Thoracic aorta (tissue), 2 donors: ENCODE measurements at places on chromosomes 3 and 15.

DNA sequence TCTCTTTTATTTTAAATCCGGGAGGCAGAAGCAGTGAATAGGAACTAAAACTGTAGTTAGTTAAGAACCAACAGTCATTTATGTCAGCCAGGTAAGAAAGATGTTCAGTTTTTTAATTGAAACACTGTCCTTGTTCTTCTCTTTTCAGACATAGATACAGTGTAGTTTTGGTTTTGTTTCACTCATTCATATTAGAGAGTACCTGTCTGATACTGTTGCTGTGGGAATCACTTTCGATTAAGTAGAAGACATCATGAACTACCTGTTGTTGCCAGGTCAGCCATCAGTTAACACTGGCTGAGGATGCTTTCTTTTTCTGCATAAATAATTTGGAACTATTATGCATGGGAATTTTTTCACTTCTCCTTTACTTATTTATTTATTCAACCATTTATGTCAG lies 700.4 kb downstream of the OTOL1 start:
- H3K4me1 ChIP-seq = no peaks in the 10 kb centered on the region
- H3K27me3 ChIP-seq = no peaks in the 10 kb centered on the region
- H3K36me3 ChIP-seq = no peaks in the 10 kb centered on the region
- H3K27ac ChIP-seq = no peak overlapping the region
- DNase-seq = no peak

- H3K27me3 ChIP-seq = no peaks in the 10 kb centered on the region
- DNase-seq = no peak
- H3K4me1 ChIP-seq = no peaks in the 10 kb centered on the region
These were observed 95.3 kb upstream of the SLC2A2 start for GRCh38 chr3:171121801-171122200.

GRCh38 chr15:86773736-86774135 lies 694.1 kb downstream of the AGBL1 start:
- H3K4me1 ChIP-seq = no peaks in the 10 kb centered on the region
- no peaks in the 10 kb centered on the region for H3K27me3 ChIP-seq
- H3K27ac ChIP-seq = no peak overlapping the region
- no peaks in the 10 kb centered on the region for H3K36me3 ChIP-seq
- no peak overlapping the region for H3K4me3 ChIP-seq

DNA sequence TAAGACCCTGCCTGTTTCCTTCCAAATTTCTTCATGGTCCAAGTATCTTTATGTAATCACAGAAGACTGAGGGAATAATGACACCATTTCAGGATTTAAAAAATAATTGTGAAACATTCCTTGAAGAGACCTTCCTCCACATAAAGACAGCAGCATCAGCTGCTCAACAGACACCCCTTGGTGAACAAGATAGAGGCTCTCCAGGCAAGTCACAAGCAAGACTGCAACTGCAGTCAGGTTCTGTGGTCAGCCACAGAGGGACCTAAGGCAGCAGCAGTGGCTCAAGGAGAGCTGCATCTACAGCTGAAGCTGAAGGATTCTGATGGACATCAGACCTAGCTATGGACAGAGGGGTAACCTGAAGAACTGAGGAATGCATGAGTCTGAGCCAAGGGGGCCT lies 97.2 kb upstream of the C3orf80 start:
- no peaks in the 10 kb centered on the region for H3K36me3 ChIP-seq
- no peaks in the 10 kb centered on the region for H3K4me1 ChIP-seq
- no peak for DNase-seq
- no peak overlapping the region for H3K27ac ChIP-seq
- H3K27me3 ChIP-seq = no peaks in the 10 kb centered on the region

GRCh38 chr15:93105485-93105884 lies 16.5 kb upstream of the RGMA start:
- H3K4me3 ChIP-seq = no peak overlapping the region
- no peaks in the 10 kb centered on the region for H3K36me3 ChIP-seq
- no peak for DNase-seq
- H3K27ac ChIP-seq = no peak overlapping the region
- no peaks in the 10 kb centered on the region for H3K4me1 ChIP-seq
- H3K27me3 ChIP-seq = no peaks in the 10 kb centered on the region

- H3K36me3 ChIP-seq = no peaks in the 10 kb centered on the region
- H3K4me3 ChIP-seq = peak overlapping the region; percentile 50
- H3K4me1 ChIP-seq = no peaks in the 10 kb centered on the region
- H3K27ac ChIP-seq = no peak overlapping the region
These were observed 22.6 kb downstream of the ZNF80 start for GRCh38 chr3:114214542-114215341.

- no peak for DNase-seq
- H3K4me3 ChIP-seq = no peak overlapping the region
- H3K27ac ChIP-seq = no peak overlapping the region
- H3K27me3 ChIP-seq = no peaks in the 10 kb centered on the region
- no peaks in the 10 kb centered on the region for H3K4me1 ChIP-seq
- peaks cover 72% of the 10 kb centered on the region for H3K36me3 ChIP-seq
These were observed 84.2 kb downstream of the SEC22A start for GRCh38 chr3:123285931-123286307.

DNA sequence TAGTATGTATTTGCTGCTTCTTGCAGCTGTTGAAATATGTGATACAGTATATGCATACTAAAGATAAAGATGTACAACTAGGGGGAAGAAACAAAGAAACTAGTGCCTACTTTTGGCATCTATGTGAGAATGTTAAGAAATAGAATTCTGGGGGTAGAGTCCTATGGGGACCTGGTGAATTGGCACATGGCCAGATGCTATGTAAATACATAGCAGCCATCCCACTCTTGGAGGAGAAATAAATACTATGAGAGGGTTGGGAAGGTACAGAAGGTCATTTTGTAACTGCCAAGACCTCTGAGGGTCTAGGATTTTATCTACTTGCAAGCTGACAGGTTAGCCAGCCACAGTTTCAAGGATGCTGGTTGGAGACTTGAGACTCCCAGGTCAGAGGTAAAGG lies 298.3 kb upstream of the TBL1XR1 start:
- H3K27me3 ChIP-seq = no peaks in the 10 kb centered on the region
- H3K4me1 ChIP-seq = peaks cover 9% of the 10 kb centered on the region
- no peak for DNase-seq

DNA sequence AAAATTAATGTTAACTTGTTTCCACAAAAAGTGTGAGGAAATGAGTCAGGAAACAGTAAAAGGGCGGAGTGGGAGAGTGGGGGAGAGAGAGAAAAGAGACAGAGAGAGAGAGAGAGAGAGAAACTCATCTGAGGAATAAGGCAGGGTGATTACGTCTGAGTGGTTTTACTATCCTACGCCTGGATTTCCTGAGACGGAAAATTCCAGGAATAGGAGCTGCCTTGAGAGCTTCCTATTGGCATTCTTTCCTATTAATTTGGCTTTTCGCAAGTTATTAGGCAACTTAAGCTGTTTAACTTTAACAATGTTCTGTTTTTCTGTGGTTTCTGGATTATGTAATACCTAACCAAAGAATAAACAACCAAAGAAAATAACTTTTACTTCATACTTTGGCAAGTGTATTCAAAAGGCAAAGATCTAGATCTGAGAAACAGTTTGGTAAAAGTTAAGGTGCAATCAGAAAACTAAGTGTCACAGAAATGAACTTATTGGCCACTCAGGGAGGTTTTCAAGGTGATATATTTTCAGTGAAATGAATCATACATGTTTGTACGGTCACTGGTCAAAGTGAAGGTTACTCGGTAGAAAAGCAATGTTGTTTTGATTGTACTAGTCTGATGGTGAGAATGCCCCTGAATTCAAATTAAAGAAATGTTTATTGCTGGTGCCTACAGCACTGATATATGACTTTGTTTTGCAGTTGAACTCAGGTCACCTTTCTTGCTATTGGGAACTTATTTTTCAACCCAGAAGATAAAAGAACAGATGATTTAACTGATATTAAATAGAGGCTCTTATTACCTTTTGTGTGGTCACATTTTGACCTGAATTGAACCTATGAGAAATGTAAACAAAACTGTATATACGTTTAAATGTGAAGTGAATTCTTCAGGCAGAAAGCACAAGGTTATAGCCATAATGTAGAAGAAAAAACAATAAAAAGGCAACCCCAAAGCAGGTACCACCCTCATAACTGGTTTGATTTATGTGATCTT lies 39.9 kb upstream of the TNFSF10 start:
- H3K27me3 ChIP-seq = no peaks in the 10 kb centered on the region
- H3K27ac ChIP-seq = peak overlapping the region; percentile 47
- DNase-seq = no peak
- no peaks in the 10 kb centered on the region for H3K36me3 ChIP-seq

GRCh38 chr3:87082796-87083440 lies 92.0 kb upstream of the VGLL3 start:
- no peaks in the 10 kb centered on the region for H3K36me3 ChIP-seq
- DNase-seq = no peak
- H3K27ac ChIP-seq = no peak overlapping the region

- no peak overlapping the region for H3K4me3 ChIP-seq
- peaks cover 35% of the 10 kb centered on the region for H3K36me3 ChIP-seq
- no peak for DNase-seq
- H3K27me3 ChIP-seq = no peaks in the 10 kb centered on the region
These were observed 9.5 kb upstream of the LTK start for GRCh38 chr15:41523097-41523496.

DNA sequence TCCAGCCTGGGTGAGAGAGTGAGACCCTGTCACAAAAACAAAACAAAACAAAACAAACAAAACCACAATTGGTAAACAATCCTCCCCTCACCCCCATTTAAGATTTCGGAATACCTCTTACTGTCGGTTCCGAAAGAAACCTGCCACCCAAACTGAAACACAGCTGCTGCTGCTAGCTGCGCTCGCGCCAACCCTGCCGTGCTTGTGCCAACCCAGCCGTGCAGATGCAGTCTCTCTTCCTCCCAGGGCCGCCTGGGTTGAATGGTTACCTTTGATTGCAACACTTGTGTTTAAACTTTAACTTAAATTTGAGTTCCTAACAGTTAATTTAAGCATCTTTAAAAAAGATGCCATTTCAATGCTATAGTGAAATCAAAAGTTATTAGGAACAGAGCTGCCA lies 28.5 kb upstream of the SPTBN5 start:
- H3K4me3 ChIP-seq = no peak overlapping the region
- H3K27ac ChIP-seq = no peak overlapping the region
- no peak for DNase-seq
- peaks cover 7% of the 10 kb centered on the region for H3K36me3 ChIP-seq

DNA sequence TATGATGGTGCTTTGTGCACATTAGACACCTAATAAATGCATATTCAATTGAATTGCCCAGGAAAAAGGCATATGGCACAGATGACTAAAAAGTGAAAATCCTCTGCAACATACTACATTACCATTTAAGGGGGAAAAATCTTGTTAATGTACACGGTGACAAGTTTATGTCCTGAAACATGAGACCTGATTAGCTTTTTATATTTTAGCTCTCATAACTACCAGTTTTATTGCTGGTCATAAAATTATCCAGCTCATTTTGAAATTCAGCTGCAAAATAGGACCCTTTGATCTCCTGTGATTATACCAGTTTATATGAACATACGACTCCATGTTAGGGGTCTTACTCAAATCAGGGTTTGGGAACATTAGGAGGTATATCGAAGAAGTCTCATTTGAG lies 684.6 kb upstream of the CCDC54 start:
- H3K36me3 ChIP-seq = no peaks in the 10 kb centered on the region
- DNase-seq = no peak
- H3K4me3 ChIP-seq = no peak overlapping the region
- H3K4me1 ChIP-seq = no peaks in the 10 kb centered on the region
- no peak overlapping the region for H3K27ac ChIP-seq

DNA sequence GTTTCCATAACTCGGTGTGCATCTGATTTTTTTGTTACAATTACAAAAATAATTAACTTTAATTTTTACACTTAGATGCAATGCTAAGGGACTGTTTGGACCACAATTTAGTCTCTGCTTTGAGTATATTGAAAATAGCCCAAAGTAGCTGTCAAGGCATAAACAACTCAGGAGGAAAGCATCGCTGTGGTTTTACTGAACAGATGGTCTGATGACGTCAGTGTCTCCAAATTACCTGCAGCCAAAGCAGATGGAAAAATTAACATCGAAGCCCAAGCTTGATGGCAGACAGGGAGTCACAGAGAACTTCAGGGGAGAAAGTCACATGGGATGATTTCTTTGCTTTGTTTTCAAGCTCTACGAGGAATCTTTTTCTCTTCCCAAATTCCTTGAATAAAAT lies 83.1 kb upstream of the PLCL2 start:
- H3K4me3 ChIP-seq = no peak overlapping the region
- no peaks in the 10 kb centered on the region for H3K36me3 ChIP-seq
- DNase-seq = no peak
- no peak overlapping the region for H3K27ac ChIP-seq
- no peaks in the 10 kb centered on the region for H3K27me3 ChIP-seq

DNA sequence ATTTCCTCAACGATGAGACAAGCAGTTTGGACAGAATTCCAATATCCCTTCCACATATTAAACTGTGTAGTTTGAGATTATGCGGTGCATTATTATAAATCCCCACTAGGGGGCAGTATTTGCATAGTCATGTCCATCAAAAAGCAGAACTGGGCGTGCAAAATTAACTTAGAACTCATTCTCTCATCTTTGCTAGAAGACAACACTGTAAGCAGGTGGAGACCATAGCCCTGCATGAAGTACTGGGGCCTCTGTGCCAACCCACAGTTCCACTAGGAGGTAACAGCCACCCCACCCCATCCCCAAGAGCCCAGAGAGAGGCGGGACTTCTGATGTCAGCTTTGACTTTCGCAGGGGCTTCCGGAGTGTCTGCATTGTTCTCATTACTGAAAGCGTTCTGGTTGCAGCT lies 106.6 kb upstream of the TMC3 start:
- H3K36me3 ChIP-seq = no peaks in the 10 kb centered on the region
- no peak overlapping the region for H3K27ac ChIP-seq
- no peaks in the 10 kb centered on the region for H3K27me3 ChIP-seq
- no peak overlapping the region for H3K4me3 ChIP-seq

GRCh38 chr3:65950340-65951326 lies 88.1 kb downstream of the MAGI1 start:
- no peaks in the 10 kb centered on the region for H3K27me3 ChIP-seq
- H3K4me3 ChIP-seq = no peak overlapping the region
- no peak for DNase-seq

DNA sequence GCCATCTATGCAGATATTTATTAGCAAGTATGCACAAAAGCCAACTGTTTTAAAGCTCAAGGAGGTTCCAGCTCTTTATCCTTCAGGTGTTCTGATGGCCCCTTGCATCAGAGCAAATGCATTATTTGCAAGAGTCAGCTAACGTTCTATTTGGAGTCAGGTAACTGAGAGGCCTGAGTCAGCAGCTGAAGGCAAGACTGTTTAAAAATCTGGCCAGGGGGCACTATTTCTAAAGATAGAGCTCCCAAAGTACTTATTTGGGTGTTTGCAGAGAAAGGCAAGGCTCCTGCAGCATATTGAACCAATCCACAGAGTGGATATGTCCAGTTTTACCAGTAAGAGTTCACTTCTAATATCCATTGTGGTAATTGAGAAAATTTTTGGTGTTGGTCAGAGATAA lies 146.1 kb downstream of the LRTM1 start:
- no peaks in the 10 kb centered on the region for H3K36me3 ChIP-seq
- no peaks in the 10 kb centered on the region for H3K4me1 ChIP-seq
- H3K4me3 ChIP-seq = no peak overlapping the region
- no peaks in the 10 kb centered on the region for H3K27me3 ChIP-seq

DNA sequence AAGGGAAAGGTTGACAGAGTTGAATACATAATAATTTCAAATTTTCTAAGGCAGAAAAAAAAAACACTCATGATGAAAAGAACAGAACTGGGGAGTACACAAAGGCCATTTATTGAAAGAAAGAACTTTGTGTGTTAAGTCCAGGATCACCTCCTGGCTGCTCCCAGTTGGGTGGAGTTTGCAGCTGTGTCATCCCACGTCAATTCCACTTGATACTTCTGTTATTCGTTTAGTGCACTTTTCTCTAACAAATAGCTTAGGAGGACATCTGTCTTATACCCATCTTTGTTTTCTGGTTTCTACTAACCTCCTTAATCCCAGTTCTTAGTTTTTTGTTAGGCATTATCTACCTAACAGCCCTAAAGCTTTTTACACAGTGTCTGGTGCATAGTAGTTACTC lies 44.7 kb downstream of the SGO1 start:
- H3K4me3 ChIP-seq = no peak overlapping the region
- H3K4me1 ChIP-seq = peaks cover 8% of the 10 kb centered on the region
- H3K36me3 ChIP-seq = peaks cover 9% of the 10 kb centered on the region
- H3K27me3 ChIP-seq = no peaks in the 10 kb centered on the region
- H3K27ac ChIP-seq = no peak overlapping the region
